ENCODE measurements at places on chromosomes 3 and 15. TPM values are rescaled to one million over a fixed set of nuclear protein-coding genes. Genes with fewer than 3 reads are reported as not detected.

GRCh38 chr3:15198686-15199085 lies 7.4 kb upstream of the CAPN7 start:
- no peak for DNase-seq

DNA sequence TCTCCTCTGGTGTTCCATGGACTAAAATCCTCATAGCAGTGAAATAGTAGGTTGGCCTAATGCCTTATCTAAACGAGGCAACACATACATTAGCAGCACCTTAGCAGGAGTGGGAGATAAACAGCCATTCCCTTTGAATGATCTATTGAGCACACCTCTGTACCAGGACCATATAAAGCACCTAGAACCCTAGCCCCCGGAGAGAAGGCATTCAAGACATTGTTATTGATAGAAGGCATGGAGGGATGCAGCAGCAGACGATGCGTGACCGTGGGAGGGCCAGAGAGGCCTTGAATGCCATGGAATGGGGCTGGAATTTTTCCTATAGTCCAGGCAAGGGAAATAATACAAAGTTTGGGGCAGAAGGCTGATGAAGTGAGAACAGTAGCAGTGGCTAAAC lies 6.6 kb upstream of the SEMA5B start:
- no peak for DNase-seq

DNA sequence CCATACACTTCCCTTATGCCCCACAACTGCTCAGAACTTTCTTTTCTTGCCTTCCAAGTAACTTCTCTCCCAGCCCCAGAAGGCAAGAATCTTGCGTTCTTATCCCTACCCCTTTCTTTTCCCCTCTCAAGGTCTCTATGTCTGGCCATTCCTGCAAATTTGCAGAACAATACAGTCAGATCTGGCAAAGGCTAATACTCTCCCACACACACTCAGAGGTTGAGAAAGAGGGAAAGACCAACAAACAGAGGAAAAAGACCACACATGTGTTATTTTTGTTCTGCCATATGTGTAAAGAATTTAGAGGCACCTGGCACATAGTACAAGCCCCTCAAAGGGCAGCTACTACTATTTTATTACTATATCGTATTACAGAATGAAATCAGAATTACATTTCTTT lies 25.7 kb downstream of the GJD2 start:
- DNase-seq = no peak

- DNase-seq = no peak
These were observed 217.6 kb upstream of the TOPAZ1 start for GRCh38 chr3:44023961-44024593.

DNA sequence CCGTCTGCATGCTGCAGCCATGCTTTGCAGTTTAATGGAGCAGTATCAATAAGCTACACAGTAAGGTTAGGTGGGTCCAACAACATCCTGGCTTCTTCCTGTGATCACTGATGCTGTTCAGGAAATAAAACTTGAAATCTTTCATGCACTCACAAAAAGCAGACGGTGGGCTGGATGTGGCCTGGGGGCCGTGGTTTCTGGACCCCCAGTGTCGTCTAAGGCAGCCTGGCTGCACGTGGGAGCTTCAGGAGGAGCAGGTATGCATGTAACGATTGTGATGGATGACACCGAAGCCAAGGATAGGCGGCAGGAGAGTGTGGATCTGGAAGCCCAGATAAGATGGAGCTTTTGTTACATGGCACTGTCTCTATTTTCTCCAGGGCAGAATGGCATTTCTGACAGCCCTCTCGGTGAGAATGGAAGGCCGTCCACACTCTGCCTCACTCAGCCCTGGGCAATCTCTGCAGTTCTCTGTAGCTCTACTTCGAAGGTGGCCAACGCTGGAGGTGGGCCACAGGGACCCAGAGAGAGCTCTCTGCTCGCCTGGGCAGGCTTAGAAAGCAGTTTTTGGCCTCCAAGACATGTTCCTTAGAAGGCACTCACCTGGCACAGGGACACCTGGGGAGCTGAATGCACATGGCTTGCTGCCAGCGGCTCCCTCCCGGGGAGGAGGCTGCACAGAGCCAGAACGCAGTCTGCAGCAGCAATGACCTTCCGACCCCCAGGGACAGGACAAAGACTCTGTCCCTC lies 46.4 kb upstream of the IQSEC1 start:
- no peak for DNase-seq

- no peak for DNase-seq
These were observed 9.6 kb upstream of the PSMD2 start for GRCh38 chr3:184289426-184289938.

SHC4 gene
- 4.8 TPM for total RNA-seq

ZDHHC3 gene
- 53.7 TPM for total RNA-seq

LRRC15 gene
- total RNA-seq = 5.1 TPM

IQCF6 gene
- not detected for total RNA-seq

GRCh38 chr3:38567498-38567897 lies 71.4 kb downstream of the EXOG start:
- no peak for DNase-seq
